ENCODE measurements at places on chromosomes 4 and X.

GRCh38 chr4:61373901-61374440 is 173.8 kb downstream of the ADGRL3 start:
- DNase-seq: no peak

DNA sequence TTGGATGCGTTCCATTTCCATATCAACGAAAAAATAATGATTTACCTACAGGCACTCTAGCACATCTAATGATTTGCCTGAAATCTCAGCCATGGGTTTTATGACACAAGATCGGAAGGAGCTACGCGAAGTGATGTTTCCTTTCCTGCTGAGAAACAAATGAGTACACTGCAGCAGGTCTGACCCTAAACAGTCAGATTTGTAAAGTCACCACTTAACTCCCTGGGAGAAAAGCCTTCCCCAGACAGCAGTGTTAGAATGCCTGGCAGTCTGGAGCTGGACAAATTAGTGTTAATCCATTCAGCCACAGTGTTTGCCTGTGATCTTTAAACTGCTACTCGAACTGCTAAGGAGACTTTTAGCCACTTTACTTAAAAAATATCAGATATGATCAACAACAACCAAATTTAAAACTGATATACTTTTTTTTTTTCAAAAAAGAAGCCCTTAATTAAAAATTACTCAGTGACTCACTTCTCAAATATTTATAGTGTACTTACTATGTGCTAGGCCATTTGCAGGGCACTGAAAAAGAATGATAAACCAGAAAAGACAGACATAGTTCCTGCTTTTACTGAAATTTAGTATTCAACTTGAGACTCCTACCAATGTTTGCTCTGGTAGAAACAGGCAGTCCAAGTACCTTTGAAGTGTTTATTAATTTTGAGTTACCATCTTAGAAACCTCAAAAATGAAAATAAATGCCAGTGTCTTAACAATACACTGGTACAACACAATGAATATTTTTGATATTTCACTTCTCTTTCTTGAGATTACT is 104.5 kb downstream of the SHISA3 start:
- DNase-seq: no peak

DNA sequence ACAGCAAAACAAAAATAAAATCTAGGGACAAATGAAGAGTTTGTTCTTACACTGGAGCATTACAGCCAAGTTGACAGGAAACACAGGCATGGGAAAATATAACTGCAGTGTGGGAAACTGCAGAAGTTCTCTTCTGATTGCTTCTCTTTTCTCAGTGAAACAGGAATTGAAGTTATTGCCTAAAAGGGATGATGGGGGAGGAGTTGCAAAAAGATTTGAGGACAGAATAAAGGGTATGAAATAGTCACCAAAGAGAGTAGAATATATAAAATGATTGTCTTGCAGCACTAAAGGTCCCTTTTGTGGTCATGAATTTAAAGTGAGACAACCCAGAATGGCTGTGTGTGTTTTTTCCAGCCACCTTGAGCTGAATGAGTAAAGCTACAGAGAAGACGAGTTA is 103.7 kb downstream of the JADE1 start:
- no peak for DNase-seq

DNA sequence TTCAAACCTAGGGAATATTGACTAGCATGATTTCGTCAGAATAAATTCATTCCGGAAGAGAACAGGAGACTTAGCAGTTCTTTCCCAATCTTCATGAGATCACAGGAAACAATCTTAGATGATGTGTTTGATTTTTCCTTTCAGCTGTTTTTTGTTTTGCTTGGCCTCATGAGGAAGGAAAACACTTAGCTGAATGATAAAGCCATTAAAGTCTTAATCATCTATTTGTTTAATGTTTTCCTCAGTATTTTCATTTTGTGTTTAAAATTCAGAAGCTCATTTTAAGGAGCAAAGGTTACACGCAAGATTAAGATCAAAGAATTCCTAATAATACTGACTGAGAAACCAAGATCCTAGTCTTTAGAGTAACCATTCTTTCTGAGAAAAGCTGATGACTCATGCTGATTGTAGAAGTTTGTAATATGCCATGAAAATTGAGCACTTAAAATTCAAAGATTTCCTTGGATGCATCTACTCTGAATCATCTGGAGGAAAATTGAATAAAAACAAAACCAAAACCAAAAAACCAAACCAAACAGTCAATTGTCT is 15.4 kb upstream of the TBC1D19 start:
- no peak for DNase-seq

DNA sequence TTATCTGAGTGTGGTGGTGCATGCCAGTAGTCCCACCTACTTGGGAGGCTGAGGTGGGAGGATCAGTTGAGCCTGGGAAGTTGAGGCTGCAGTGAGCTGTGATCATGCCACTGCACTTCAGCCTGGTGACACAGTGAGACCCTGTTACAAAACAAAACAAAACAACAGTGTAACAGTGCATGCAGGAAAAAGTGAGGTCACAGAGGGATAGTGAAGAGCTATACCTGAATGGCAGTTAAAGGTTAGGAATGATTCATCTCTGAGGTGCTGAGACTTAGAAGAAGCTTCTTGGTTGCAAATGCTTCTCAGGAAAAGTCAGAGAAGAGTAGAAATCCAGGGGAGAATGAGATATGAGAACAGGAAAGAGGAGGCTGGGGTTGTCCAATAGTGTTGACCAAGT is 178.7 kb downstream of the FRAS1 start:
- no peak for DNase-seq

- DNase-seq: no peak
These were observed 164.1 kb upstream of the PPARGC1A start for GRCh38 chr4:24053934-24054333.

GRCh38 chr4:17165286-17165685 is 266.8 kb upstream of the LDB2 start:
- DNase-seq: no peak

GRCh38 chr4:180932370-180933001 is 1310.7 kb upstream of the TENM3 start:
- DNase-seq: no peak

GRCh38 chr4:176883108-176883550 is 90.4 kb upstream of the VEGFC start:
- no peak for DNase-seq

GRCh38 chr4:166341992-166342391 is 469.0 kb downstream of the TLL1 start:
- no peak for DNase-seq

- DNase-seq: no peak
These were observed 983.6 kb downstream of the RPA4 start for GRCh38 chrX:97867266-97867665.

DNA sequence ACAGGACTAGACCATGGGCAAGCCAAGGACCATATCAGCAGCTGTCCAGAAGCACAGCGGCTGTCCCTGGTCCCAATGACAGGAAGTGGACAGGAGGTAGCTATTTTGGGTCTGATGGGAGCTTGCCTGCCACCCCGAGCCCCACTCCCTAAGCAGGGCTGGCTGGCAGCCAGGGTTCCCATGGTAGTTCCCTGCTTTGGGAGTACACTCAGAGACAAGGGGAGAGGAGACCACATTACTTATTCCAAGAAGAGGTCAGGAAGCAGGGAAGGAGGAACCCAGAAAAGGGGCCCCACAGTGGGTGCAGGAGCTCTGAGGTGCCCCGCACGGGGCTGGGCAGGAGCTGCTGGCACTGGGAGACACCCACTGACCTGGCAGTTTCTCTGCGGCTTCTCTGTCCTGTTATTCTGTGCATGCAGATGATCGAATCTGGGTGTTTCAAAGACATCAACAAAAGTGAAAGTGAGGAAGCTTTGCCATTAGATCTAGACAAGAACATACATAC is 36.3 kb downstream of the HTT-AS start:
- no peak for DNase-seq

GRCh38 chrX:133403984-133404383 is 11.3 kb downstream of the GPC4 start:
- no peak for DNase-seq

GRCh38 chrX:13059637-13060499 is 15.4 kb upstream of the FAM9C start:
- DNase-seq: no peak

DNA sequence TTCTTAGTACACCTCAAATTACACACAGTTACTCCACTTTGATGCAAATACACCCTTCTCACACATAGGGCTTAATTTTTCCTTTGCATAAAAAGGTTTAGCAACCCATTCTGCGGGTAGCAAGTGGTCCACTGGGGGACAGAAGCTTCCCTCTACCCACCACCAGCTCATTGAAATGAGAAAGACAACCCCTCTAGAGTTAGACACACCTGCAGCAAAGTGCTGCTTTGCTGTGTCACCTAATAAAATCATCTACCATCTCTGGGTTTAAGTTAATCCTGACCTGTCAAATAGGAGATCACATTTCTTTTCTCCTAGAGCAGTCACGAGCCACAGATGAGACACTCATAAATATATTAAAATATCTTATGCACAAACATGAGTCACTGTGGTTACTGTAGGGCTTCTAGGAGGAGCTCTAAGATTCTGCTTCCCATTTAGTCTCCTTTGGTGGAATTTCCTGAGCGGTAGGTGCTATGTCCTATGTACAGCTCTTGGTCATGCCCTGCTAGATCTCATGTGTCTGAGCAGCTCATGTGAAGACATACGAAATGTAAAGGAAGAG is 11.9 kb downstream of the BMX start:
- DNase-seq: no peak

DNA sequence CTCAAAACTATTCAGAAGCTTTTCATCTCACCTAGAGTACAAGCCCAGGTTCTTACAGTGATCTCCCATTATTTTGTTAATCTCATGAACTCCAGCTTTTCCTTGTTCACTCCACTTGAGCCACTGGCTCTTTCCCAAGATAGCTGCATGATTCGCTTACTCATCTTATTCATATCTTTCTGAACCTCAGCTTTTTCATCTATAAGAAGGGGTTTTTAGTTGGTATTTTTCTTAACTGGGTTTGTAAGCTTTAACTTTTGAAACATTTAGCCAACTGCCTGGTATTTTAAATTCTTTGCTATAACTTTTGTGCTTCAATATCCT is 24.0 kb downstream of the GIMD1 start:
- DNase-seq: no peak

DNA sequence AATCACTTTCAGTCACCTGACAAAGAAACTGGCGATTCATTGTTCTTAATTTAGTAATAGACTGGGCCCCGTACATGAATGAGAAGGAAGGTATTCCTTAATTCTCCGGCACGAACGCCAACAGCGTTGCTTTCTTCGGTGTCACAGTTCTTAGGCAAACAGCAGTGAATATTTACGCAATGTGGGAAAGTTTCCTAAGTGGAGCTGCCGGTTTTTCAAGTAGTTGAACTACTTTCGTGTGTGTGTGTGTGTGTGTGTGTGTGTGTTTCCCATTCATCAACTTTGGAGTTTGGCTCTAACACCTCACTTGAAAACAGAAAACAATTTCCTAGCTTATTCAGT is 651 bp downstream of the NXT2 start:
- DNase-seq: no peak

DNA sequence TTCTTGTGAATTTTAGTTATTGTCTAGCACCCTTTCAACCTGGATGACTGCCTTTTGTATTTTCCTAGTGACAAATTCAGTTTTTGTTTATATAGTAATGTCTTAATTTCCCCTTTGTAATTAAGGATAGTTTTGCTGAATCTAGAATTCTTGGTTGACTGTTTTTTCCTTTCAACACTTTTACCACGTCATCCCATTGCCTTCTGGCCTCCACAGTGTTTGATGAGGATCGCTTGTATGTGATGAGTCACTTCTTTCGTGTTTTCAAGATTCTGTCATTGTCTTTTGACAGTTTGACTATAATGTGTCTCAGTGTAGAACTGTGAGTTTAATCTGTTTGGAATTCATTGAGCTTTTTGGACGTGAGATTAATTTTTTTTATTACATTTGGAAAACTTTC is 30.1 kb downstream of the KDM6A start:
- no peak for DNase-seq

DNA sequence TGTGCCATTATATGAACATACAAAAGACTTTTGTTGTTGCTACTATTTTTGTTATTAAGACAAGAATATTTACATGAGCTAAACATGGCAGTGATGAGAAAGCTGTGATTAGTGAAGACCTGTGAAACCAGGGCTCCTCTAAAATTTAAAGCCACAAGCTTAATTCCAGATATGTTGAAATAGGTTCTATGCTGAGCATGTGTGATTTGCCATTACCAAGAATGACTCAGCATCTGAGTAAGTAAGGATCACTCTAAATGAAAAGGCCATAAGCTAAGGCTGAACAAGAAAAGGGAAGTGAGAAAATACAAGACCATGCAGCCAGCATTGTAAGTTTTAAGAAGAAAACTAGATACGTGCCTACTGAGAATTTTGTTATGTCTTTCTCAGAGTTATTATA is 75.9 kb upstream of the CAMK2D start:
- no peak for DNase-seq

- no peak for DNase-seq
These were observed 10.0 kb downstream of the MAB21L2 start for GRCh38 chr4:150591904-150592303.

- DNase-seq: no peak
These were observed 25.8 kb upstream of the ARHGAP24 start for GRCh38 chr4:85448906-85449890.

DNA sequence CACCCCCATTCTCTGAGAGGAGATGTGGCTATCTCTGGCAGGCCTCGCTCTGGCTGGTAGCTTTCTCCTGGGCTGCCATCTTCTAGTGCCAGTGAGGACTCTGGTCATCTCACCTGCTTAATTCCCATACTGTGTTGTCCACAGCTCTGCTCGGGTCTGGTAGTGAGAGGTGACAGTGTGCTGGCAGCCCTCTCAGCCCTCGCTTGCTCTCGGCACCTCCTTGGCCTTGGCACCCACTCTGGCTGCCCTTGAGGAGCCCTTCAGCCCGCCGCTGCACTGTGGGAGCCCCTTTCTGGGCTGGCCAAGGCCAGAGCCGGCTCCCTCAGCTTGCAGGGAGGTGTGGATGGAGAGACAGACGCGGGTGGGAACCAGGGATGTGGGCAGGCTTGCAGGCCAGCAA is 52.7 kb downstream of the CPLX1 start:
- no peak for DNase-seq

DNA sequence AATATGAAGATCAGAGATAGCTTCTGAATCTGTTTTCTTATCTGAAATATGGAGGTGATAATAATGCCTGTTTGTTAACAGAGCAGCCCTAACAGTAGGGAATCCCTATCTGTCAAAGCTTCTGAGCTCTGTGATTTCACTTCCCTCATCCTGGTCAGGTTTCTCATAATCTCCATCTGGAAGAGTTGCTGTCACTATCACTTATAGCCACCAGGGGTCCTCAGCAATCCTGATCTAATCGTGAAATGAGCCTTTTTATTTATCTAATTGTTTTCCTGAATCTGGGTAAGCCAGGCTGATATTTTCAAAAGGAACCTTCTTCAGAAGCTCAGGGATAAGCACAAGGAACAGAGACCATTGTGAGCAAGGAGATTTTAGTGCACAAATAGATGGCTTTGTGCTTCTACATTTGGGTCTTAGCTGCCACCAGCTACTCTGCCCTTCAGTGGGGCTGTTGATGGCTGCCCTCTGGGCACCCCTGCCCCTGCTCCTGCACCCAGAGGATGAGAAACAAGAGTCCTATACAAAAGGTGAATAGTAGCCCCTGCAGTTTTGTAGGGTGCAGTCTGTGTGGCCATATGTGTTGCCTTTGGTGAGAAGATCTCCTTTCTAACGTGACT is 196.4 kb upstream of the RADX start:
- DNase-seq: no peak
